ENCODE measurements at places on chromosomes 5 and 9.
A peak's percentile ranks its signal among the peaks of the same experiment; 100 is the strongest.

- no peak for DNase-seq
Measured at GRCh38 chr5:137147346-137147745, 351.8 kb downstream of the SPOCK1 start.

- DNase-seq, result no peak
Measured at GRCh38 chr9:36843964-36844363, 190.1 kb downstream of the PAX5 start.

DNA sequence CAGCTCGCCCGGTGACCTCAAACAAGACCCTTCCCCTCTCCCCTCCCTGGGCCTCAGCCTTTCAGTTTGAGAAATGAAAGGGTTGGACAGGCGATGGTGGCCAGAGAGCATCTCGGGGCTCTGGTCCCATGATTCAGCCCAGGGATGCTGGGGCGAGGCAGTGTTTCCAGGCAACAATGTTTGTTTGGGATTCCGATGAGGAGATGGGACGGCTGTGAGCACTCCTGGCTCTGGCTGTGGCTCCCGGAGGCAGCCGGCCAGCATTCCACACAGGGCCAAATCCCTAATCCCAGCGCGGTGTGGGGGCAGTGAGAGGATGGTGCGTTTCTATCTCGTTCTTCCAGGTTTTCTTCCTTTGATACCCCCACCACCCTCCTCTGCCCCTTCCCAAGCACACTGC, 66.0 kb downstream of the HMCN2 start:
- DNase-seq, result peak; percentile 90

- DNase-seq, result peak; percentile 50
Measured at GRCh38 chr5:143066556-143067281, 296.5 kb downstream of the ARHGAP26 start.

GRCh38 chr9:77455312-77455927, 192.7 kb downstream of the GNA14 start:
- DNase-seq, result no peak

DNA sequence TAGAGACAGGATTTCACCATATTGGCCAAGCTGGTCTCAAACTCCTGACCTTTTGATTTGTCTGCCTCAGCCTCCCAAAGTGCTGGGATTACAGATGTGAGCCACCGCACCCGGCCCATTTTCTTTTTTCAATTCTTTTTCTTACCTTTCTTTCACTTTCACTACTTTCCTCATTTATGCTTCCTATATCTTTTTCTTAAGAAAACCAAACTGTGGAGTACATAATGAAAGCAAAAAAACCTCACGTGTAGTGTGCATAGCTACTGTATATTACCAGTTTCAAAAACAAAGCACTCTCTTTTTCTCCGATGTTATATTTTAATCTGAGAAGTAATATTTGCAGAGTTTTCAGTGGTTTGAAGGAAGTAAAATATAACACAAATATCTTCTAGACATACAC, 8.0 kb upstream of the CAST start:
- no peak for DNase-seq

- no peak for DNase-seq
Measured at GRCh38 chr5:98905857-98906688, 22.7 kb downstream of the CHD1 start.

GRCh38 chr5:175457466-175457865, 13.5 kb upstream of the DRD1 start:
- DNase-seq, result no peak

GRCh38 chr5:168848569-168848968, 269.4 kb upstream of the PANK3 start:
- DNase-seq, result no peak

DNA sequence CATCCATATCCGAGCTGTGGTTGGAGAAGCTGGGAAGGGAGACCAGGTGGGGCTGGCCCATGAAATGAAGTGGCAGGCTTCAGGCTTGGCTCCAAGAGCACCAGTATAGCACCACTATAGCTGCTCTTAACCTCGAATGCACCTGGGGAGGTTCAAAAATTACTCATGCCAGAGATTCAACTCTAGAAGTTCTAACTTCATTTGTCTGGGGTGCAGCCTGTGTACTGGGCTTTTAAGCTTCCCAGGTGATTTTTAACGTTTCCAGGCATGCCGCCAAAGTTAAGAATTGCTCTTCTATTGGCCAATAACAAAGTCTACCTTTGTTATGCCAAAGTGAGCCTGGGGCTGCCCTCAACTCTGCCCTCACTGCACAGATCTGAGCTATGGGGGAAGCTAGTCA, 458 bp downstream of the PRSS3 start:
- no peak for DNase-seq

DNA sequence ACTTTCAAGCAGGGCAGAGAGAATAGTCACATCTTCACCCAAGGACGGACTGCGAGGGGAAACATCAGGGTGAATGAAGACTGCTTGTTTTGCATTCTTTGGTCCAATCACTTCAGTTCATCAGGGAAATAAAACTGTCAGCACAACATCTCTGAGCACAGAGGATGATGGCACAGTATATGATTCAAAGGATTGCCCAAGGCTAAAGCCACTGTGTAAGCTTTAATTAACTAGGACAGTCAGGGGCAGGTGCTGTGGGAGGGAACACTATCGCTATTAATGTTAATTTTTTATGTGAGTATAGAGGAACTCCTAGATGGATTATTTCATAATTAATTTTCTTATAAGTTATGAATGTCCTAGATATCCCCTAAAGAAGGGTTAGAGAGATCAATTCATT, 112.1 kb downstream of the BASP1 start:
- DNase-seq, result no peak

GRCh38 chr5:82151204-82151603, 127.0 kb downstream of the RPS23 start:
- no peak for DNase-seq

DNA sequence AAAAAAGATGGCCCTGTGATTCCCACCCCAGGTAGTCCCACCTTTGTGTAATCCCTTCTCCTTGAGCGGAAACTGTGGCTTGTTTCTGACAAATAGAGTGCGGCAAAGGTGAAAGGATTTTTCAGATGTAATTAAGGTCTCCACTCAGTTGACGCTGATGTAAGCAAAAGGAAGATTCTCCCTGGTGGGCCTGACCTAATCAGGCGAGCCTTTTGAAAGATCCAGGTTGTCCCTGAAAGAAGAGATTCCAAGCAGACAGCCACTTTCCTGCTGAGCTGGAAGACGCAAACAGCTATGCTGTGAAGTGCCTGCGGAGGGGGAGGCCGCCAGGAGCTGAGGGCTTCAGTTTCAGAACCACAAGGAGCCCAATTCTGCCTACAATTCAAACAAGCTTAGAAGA, 24.1 kb downstream of the PTGES start:
- no peak for DNase-seq

GRCh38 chr5:53378590-53379247, 101.7 kb upstream of the FST start:
- DNase-seq, result no peak

DNA sequence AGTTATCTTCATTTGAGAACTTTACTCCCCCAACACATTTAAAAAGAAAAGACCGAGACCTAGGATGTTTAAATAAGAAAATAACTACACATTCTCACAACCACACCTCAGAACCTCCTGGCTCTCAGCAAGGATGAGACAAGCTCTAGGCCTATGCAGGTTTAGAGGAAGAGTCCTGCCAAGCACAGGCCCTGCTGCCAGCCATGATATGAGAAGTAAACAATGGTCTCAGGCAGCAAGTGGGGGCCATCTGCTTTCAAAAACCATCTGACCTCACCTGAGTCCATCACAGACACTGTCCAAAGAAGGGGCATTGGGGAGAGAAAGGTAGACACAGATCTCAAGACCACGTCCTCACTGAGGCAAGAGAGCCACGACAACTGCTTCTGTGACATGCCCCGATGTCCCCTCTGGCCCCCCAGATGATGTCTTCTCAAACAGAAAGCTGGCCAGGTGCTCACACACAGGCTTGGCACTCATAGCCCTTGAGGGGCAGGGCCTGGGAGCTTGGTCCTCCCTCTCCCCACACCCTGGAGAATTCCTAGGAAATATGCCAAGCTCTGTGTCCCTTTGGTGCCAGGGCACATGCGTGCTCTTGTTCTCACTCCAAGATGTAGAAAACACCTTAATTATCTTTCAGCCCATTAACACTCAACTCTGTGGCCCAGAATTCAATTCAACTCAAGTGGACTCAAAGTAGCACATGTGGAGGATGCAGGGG, 150.4 kb downstream of the FSTL4 start:
- DNase-seq, result no peak

DNA sequence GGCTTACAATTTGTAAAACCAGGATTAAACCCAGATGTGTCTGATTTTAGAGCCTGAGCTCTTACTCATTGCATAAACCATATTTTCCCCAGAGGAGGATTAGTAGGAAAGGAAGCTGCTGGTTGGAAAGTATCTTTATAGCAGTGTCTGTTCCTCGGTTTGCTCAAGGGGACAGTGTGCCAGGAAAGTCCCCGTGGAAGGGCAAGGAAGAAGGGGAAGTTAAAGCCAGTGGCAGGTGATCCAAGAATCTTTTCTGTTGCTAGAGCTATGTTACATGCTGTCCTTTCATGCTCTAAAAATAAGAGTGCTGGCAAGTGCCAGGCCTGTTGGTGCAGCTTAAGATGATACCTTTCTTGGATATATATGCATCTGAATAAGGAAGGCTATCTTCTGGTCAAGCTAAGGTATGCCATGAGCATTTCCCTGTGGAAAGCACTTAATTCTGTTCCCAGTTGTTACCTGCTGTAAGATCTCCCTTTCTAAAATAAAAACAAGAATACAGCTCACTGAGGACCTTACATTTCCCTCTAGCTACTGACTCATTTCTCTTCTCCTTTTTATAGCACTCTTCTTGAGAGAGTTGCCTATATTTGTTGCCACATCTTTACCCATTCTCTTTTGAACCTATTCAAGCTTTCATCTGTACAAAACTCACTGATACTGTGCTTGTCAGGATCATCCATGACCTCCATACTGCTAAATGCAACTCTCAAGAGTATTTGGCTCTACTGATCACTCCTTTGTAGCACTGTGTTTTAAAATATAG, 8.0 kb downstream of the PDCD1LG2 start:
- DNase-seq, result no peak

DNA sequence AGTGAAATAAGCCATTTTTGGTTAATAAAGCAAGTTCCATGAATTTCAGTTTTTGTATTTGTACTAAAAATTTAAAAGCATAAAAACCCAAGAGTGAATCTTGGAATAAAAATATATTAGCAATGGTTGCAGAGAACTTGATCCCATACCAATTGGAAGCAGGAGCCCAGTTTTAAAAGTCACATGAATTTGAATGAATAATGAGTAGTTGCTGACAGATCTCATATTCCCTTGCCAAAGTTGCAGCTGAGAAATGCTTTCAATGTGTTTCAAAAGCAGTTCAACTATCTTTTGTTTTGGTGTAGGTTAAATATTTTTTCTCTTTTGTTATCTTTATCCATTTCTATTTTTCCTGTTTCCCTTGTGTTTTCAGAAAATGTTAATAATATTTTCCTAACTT, 818.6 kb downstream of the CDH18 start:
- no peak for DNase-seq
